ENCODE measurements at places on chromosomes 16 and 17. TPM values are rescaled to one million over a fixed set of nuclear protein-coding genes. Genes with fewer than 3 reads are reported as not detected.

DNA sequence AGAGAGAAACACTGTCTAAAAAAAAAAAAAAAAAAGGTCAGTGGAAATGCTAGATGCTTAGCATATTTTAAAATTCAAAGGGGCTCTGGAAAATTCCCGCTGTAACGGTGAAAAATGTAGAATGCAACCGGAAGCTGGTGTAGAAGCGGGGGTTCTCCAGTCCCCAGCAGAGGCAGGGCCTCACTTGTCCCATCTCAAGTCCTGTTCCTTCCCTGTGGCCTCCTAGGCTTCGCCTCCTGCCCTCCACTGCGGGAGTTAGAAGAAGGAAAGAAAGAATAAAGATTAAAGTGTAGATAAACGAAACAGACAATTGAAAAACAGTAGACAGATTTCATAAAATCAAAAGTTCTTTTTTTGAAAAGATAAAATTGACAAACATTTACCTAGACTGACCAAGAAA lies 14.8 kb upstream of the ZNF287 start:
- H3K4me1 ChIP-seq = no peaks in the 10 kb centered on the region
- H3K4me3 ChIP-seq = peak overlapping the region; percentile 74
- H3K36me3 ChIP-seq = no peaks in the 10 kb centered on the region
- H3K27ac ChIP-seq = no peak overlapping the region
- no peaks in the 10 kb centered on the region for H3K27me3 ChIP-seq
- no peak for DNase-seq

- H3K36me3 ChIP-seq = no peaks in the 10 kb centered on the region
- no peaks in the 10 kb centered on the region for H3K27me3 ChIP-seq
- no peak overlapping the region for H3K4me3 ChIP-seq
- H3K4me1 ChIP-seq = no peaks in the 10 kb centered on the region
- no peak for DNase-seq
- H3K27ac ChIP-seq = no peak overlapping the region
These were observed 1.5 kb upstream of the NTN3 start for GRCh38 chr16:2469399-2470233.

DNA sequence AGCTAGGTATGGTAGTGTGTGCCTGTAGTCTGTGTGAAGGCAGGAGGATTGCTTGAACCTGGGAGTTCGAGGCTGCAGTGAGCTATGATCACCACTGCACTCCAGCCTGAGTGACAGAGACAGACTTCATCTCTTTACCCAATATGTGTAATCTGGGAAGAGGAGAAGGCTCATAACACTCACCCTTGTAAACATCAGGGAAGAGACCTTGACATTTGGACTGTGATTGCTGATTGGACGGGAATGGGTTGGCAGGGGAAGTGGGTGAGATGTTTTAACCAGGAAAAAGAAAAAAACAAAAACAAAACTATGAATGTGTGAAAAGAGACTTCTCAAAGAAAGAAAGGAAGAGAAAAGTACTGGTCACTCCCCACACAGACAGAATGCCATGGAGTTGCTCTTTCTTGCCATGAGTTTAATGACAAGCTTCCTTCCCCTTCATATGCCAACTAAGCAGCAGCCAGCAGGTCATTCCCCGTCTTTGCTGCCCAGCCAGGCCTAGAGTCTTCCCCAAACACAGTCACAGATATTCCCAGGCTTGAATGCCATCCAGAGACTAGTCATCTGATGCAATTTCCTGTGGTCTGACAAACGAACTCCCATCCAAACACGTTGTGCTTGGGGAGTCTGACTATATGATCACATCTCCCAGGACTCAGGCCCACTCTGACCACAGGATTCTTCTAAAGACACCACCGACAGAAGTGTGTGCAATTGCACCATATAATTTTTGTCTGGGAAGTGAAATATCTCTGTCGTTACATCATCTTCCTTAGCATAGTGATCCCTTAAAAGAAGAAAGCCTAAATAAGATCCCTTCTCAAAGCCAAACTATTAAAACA lies 3.6 kb upstream of the XAF1 start:
- DNase-seq = peak; percentile 2
- no peaks in the 10 kb centered on the region for H3K27me3 ChIP-seq
- H3K36me3 ChIP-seq = no peaks in the 10 kb centered on the region
- H3K4me1 ChIP-seq = peaks cover 12% of the 10 kb centered on the region
- H3K27ac ChIP-seq = peak overlapping the region; percentile 90

GRCh38 chr17:28735242-28735722 lies 6.7 kb downstream of the NEK8 start:
- H3K27ac ChIP-seq = no peak overlapping the region
- peaks cover 2% of the 10 kb centered on the region for H3K36me3 ChIP-seq
- DNase-seq = no peak
- no peaks in the 10 kb centered on the region for H3K4me1 ChIP-seq
- H3K4me3 ChIP-seq = no peak overlapping the region
- H3K27me3 ChIP-seq = no peaks in the 10 kb centered on the region

Gene RNF135
- total RNA-seq = 27.8 TPM

- DNase-seq = peak; percentile 79
- peaks cover 5% of the 10 kb centered on the region for H3K36me3 ChIP-seq
- H3K4me3 ChIP-seq = no peak overlapping the region
- peaks cover 15% of the 10 kb centered on the region for H3K4me1 ChIP-seq
- no peak overlapping the region for H3K27ac ChIP-seq
These were observed 90.8 kb upstream of the TOB1 start for GRCh38 chr17:50956750-50957523.

DNA sequence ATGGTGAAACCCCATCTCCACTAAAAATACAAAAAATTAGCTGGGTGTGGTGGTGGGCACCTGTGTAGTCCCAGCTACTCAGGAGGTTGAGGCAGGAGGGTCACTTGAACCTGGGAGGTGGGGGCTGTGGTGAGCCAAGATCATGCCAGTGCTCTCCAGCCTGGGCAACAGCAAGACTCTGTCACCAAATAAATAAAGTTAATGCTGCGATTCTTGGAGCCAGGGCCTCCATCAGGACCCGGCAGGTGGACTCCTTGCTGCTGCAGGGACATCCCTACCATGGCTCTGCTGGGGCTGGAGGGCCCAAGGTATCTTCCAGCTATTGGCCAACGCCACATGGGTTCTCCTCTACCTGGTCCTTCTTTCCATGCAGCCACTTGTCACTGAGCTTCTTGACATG lies 82.5 kb upstream of the CACNG5 start:
- no peak for DNase-seq
- H3K36me3 ChIP-seq = no peaks in the 10 kb centered on the region
- H3K4me3 ChIP-seq = no peak overlapping the region
- no peak overlapping the region for H3K27ac ChIP-seq

- H3K4me3 ChIP-seq = no peak overlapping the region
- H3K27ac ChIP-seq = no peak overlapping the region
- H3K4me1 ChIP-seq = no peaks in the 10 kb centered on the region
- DNase-seq = peak; percentile 85
- H3K36me3 ChIP-seq = no peaks in the 10 kb centered on the region
- no peaks in the 10 kb centered on the region for H3K27me3 ChIP-seq
These were observed 16.9 kb downstream of the GRIN2C start for GRCh38 chr17:74842599-74843351.

Gene FBXL19
- 18.9 TPM for total RNA-seq

DNA sequence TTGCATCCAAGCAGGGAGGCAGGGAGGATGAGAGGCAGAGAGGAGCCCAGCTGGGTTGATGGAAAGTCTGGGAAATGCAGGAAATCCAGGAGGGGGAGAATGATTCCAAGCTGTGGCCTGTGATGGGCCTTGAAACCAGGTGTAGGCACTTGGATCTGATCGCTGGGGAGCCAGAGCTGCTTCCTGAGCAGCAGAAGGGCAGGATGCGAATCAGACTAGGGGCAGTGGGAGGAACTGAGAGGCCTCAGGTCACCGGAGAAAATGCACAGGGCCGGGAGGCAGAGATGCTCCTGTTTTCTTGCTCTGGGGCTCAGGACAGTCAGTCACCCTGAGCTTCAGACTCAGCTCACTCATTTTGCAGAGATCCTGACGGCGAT lies 29.6 kb upstream of the MEOX1 start:
- H3K27me3 ChIP-seq = no peaks in the 10 kb centered on the region
- H3K27ac ChIP-seq = no peak overlapping the region
- H3K36me3 ChIP-seq = no peaks in the 10 kb centered on the region
- DNase-seq = no peak
- H3K4me1 ChIP-seq = no peaks in the 10 kb centered on the region

DNA sequence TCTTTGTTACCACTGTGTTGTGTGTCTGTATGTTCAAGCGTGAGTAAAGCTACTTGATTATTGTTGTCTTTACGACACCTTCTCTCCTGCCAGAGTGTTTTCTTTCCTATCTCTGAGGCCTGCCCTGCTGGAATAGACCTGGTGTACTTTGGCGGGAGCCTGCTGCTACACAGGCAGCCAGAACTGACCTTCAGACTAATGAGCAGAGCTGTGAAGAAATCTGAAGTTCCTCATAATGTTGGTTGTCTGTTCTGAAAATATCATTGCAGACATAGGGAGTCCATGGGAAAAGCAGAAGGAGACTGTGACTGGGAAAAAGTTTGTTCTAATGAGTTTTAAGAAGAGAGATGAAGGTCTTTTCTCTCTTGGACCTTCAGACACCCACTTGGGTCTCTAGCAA lies 9.8 kb downstream of the RHOT1 start:
- no peaks in the 10 kb centered on the region for H3K4me1 ChIP-seq
- no peak overlapping the region for H3K27ac ChIP-seq
- peaks cover 2% of the 10 kb centered on the region for H3K36me3 ChIP-seq
- H3K4me3 ChIP-seq = no peak overlapping the region
- no peak for DNase-seq

- no peaks in the 10 kb centered on the region for H3K4me1 ChIP-seq
- no peaks in the 10 kb centered on the region for H3K27me3 ChIP-seq
- DNase-seq = no peak
- no peaks in the 10 kb centered on the region for H3K36me3 ChIP-seq
These were observed 22.2 kb upstream of the DNAH17 start for GRCh38 chr17:78599419-78599818.

Gene SRRM2
- total RNA-seq = 621 TPM

DNA sequence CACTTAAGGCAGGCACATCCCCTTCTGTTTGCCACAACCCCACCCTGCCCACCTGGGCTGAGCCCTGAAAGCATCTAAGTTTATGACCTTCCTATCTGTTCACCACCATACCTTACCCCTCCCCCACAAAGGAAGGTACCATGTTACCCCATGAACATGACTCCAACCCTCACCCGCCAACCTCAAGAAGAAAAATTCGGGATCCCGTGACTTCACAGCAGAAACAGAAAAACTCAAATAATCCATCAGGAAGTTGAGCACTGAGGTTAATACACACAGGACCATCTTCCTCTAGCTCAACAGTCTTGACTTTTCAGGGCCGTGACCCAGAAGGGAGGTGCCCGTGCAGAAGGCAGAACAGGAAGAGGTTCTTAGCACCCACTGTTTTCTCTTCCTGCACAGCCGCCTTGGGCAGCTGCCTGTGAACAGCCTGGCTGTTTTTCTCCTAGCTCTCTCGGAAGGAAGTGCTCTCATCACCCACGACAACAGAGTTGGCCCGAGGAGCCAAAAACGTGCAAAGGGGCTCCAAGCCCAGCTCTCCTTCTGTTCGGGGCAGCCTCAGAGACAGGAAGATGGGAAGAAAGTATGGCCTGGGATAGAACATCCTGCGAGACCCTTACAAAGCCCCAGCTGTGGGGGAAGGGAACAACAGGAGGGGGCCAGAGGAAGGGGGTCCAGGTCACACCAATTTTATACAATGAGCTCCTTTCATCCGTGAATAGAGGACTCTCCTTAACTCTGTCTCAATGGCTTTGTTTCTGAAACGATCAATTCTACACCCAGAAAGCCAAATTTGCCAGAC lies 101.1 kb downstream of the XYLT1 start:
- H3K4me3 ChIP-seq = no peak overlapping the region
- H3K36me3 ChIP-seq = no peaks in the 10 kb centered on the region
- DNase-seq = no peak
- no peaks in the 10 kb centered on the region for H3K27me3 ChIP-seq
- peaks cover 2% of the 10 kb centered on the region for H3K4me1 ChIP-seq

GRCh38 chr17:55730380-55730779 lies 7.7 kb upstream of the TMEM100 start:
- peak overlapping the region; percentile 23 for H3K27ac ChIP-seq

Gene ARL17B
- total RNA-seq = 22.0 TPM

Gene ABI3
- total RNA-seq = 18.3 TPM

GRCh38 chr17:37116671-37117185 lies 168.0 kb downstream of the AATF start:
- no peak for DNase-seq
- no peaks in the 10 kb centered on the region for H3K4me1 ChIP-seq
- H3K27ac ChIP-seq = no peak overlapping the region
- no peaks in the 10 kb centered on the region for H3K27me3 ChIP-seq
- peaks cover 6% of the 10 kb centered on the region for H3K36me3 ChIP-seq

GRCh38 chr16:89219365-89219764 lies 1.9 kb downstream of the ZNF778 start:
- peaks cover 22% of the 10 kb centered on the region for H3K36me3 ChIP-seq
- H3K4me1 ChIP-seq = no peaks in the 10 kb centered on the region
- DNase-seq = no peak
- no peaks in the 10 kb centered on the region for H3K27me3 ChIP-seq
- no peak overlapping the region for H3K4me3 ChIP-seq
- no peak overlapping the region for H3K27ac ChIP-seq

Gene ADAP2
- 24.8 TPM for total RNA-seq

Gene CHMP6
- total RNA-seq = 28.0 TPM

GRCh38 chr17:65749479-65749878 lies 188.0 kb upstream of the AXIN2 start:
- no peak overlapping the region for H3K27ac ChIP-seq
- DNase-seq = no peak
- no peaks in the 10 kb centered on the region for H3K36me3 ChIP-seq
- no peaks in the 10 kb centered on the region for H3K27me3 ChIP-seq
- H3K4me3 ChIP-seq = no peak overlapping the region

GRCh38 chr17:142102-142661 lies 4.8 kb downstream of the SCGB1C2 start:
- no peak for DNase-seq
- H3K27ac ChIP-seq = no peak overlapping the region
- no peaks in the 10 kb centered on the region for H3K36me3 ChIP-seq
- no peaks in the 10 kb centered on the region for H3K4me1 ChIP-seq
- no peak overlapping the region for H3K4me3 ChIP-seq
- H3K27me3 ChIP-seq = no peaks in the 10 kb centered on the region

GRCh38 chr16:67531247-67531646 lies 2.6 kb downstream of the RIPOR1 start:
- H3K27me3 ChIP-seq = no peaks in the 10 kb centered on the region
- H3K36me3 ChIP-seq = no peaks in the 10 kb centered on the region
- no peak for DNase-seq
- H3K27ac ChIP-seq = peak overlapping the region; percentile 97
- peaks cover 29% of the 10 kb centered on the region for H3K4me1 ChIP-seq
- peak overlapping the region; percentile 97 for H3K4me3 ChIP-seq

- H3K4me1 ChIP-seq = no peaks in the 10 kb centered on the region
- no peak overlapping the region for H3K27ac ChIP-seq
- H3K4me3 ChIP-seq = no peak overlapping the region
- no peaks in the 10 kb centered on the region for H3K36me3 ChIP-seq
- no peak for DNase-seq
- H3K27me3 ChIP-seq = no peaks in the 10 kb centered on the region
These were observed 110.8 kb upstream of the MPHOSPH6 start for GRCh38 chr16:82280867-82281266.

DNA sequence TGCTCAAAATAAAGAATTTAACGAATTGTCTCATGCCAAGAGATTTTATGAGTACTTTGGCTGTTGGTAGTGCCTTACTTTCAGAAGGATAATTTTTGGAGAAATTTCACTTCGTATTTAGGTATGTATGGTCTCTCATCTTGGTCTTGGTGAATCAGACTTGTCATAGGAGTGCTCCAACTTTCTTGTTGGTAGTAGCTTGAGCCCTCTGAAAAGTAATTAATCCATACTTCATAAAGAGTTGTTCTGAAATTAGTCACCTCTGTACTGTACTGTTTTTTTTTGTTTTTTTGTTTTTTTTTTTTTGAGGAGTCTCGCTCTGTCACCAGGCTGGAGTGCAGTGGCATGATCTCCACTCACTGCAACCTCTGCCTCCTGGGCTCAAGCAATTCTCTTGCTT lies 11.6 kb downstream of the ZNRF1 start:
- no peak overlapping the region for H3K27ac ChIP-seq
- no peak for DNase-seq
- H3K27me3 ChIP-seq = no peaks in the 10 kb centered on the region
- no peak overlapping the region for H3K4me3 ChIP-seq

Gene PROCA1
- total RNA-seq = 3.4 TPM
